Renal cortical epithelial cell (primary cell): ENCODE measurements at places on chromosomes 5 and 9. TPM values are rescaled to one million over a fixed set of nuclear protein-coding genes. Genes with fewer than 3 reads are reported as not detected.

DNA sequence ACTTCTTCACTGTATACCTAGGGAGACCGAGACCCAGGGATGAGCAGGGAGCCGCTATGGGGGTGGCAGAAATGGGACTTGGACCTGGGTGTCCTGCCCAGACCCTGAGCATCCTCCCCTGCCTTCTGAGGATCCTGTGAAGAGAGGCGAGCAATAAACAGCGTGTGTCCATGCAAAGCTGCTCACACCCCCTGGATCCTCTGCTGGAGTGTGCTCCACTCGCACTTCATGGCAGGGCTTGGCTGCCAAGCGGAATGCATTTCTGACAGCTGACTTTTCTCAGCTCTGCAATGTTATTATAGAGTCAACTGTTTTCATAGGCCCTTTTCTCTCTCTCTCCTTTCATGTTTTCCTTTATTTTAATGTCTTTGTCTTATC is 31.0 kb upstream of the ALDH1B1 start:
- no peak for DNase-seq

GRCh38 chr9:121721770-121722169 is 70.3 kb downstream of the DAB2IP start:
- DNase-seq: no peak

- DNase-seq: peak; percentile 62
Measured at GRCh38 chr5:94562327-94562971, 56.0 kb downstream of the KIAA0825 start.

GRCh38 chr5:132322266-132322665 is 28.1 kb downstream of the SLC22A4 start:
- no peak for DNase-seq

DNA sequence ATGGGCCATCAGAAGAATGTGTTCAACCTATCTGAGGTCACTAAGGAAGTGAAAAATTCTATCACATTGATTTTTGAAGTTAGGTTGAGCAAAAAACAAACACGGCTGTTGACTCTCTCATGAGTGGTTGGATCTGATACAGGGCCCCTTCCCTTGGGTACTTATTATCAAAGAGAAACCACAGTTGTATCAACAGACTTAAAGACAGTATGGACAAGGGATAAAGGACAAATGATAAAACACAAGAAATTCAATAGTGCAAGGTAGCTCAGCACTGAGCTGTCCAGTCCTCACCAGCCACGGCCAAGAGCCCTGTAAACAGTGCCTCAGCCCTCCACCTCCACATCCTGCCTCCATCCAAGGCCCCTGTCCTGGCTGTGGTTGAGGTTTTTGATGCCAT is 86.9 kb downstream of the UBE2QL1 start:
- DNase-seq: no peak

PRR7 gene
- total RNA-seq: 9.4 and 11.0 TPM in 2 replicates

FOXD1 gene
- total RNA-seq: 7.3 and 9.6 TPM in 2 replicates

GRCh38 chr5:65012301-65012892 is 243.7 kb downstream of the CWC27 start:
- no peak for DNase-seq

DNA sequence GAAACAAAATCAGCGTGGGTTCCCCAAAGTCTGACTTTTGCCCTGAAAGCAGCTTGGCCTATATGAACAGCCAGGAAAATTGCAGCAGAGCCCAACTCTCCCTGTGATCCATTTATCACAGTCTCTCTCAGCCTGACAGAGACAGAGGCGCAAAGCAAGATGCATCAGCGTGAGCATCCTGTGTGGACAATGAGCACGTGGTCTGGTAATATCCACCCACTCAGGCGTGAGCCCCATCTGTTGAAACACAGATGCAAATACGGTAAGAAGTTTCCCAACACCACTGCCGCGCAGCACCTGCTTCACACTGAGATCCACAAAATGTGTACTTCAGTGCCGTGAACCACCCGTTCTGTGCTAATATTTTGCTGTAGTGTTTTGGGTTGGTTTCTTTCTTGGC is 114.6 kb downstream of the MRPL36 start:
- DNase-seq: no peak

GRCh38 chr5:131250751-131251475 is 12.9 kb upstream of the CDC42SE2 start:
- DNase-seq: no peak

- no peak for DNase-seq
Measured at GRCh38 chr5:67467110-67467509, 270.5 kb upstream of the CD180 start.

DNA sequence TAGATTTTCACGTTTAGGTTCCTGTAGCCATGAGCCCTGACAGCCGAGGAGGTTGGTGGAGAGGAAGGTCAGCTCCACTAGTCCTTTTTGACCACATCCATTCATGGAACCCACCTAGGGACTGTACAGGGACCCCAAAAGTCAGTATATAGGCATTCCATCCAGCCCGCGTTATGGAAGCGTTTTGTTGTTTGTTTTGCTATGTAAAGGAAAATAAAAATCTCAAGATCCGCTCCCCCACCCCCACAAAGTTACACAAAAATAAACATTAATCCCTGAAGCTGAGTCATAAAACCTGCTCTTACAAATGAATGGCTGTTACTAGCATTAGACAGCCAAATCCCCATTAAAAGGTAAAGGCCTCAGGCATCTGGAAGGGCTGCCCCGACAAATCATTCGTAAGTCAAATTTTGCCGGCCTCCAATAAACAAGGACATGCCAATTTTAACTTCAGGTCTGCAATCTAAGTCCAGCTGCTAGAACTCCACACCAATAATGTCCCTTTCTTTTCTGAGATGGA is 292.9 kb downstream of the MED10 start:
- DNase-seq: no peak

DNA sequence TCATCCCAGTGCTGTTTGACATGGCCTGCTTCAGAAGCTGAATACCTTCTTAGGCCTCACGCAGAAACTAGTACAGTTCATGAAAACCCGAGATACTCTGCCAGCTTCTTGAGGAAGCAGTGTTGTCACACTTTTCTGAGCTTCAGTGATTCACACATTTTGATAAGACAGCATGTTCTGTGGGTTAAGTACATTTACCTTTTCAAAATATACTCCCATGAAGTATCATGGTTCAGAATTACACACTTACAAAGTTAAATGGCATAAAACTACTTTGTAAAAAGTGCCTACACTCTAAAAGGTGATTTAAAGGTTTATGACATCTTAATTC is 56.9 kb downstream of the VCAN start:
- peak; percentile 38 for DNase-seq

FAM174A gene
- total RNA-seq: 25.8 and 32.0 TPM in 2 replicates

- DNase-seq: no peak
Measured at GRCh38 chr5:15968993-15969392, 210.6 kb downstream of the MARCHF11 start.

DNA sequence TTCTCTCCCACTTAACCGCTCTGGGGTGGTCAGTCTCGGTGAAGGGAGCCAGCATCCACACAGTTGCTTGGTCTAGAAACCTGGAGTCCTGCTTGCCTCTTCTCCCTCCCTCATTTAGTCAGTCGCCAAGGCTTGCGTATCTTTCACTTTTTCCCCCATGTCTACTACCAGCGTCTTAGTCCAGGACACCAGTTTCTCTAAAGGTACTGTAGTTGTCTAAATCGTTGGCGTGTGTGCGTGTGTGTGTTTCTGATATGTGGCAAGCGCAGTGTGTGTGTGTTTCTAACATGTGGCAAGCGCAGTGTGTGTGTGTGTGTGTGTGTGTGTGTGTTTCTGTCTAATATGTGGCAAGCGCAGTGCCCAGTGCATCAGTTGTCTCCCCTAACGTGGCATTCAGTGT is 641 bp downstream of the ATP6V1G1 start:
- DNase-seq: no peak

DNA sequence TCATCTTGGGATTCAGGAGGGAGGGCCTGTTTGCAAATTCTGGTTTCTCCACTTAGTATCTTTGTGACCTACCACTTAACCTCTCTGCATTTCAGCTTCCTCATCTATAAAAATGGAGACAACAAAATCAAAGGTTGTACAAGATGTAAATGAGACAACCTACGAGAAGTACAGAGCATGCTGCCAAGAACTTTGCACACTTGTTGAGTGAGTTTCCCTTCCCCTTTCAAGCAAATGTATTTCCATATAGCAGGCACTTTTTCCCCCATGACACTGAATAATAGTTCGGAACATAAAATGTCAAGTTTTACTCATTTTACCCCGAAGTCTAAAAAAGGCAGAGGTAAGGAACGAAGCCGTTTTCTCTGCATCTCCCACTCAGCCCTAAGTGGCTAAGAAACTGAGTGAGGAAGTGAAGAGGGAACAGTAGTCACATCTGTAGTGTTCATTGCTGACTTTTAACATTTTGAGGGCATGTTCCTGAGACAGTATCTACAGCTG is 159.0 kb downstream of the TLE1 start:
- DNase-seq: no peak

DNA sequence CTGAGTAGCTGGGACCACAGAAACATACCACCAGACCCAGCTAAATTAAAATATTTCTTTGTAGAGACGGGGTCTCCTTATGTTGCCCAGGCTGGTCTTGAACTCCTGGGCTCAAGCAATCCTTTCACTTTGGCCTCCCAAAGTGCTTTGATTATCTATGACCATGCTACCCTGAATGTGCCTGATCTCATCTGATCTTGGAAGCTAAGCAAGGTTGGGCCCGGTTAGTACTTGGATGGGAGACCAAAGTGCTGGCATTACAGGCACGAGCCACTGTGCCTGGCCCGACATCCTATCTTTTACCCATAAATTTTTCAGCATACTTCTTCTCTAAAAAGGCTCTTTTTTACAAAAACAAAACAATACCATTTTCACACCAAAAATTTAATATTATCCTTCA is 137.0 kb upstream of the LRRTM2 start:
- DNase-seq: no peak

GRCh38 chr5:67149951-67150523 is 46.6 kb downstream of the CD180 start:
- peak; percentile 35 for DNase-seq

GRCh38 chr9:109916316-109916715 is 136.3 kb downstream of the PALM2AKAP2 start:
- no peak for DNase-seq

HMCN2 gene
- under 0.01 TPM in 1 of 2 replicates, not detected in the other for total RNA-seq

PCDHAC2 gene
- 1.0 and 1.1 TPM in 2 replicates for total RNA-seq

GRCh38 chr9:87243602-87244001 is 254.1 kb upstream of the DAPK1 start:
- DNase-seq: no peak

- DNase-seq: no peak
Measured at GRCh38 chr9:121656941-121657470, 5.6 kb downstream of the DAB2IP start.

GRCh38 chr9:126490871-126491567 is 122.7 kb upstream of the LMX1B start:
- peak; percentile 51 for DNase-seq

KIF24 gene
- total RNA-seq: 1.9 and 3.5 TPM in 2 replicates

DNA sequence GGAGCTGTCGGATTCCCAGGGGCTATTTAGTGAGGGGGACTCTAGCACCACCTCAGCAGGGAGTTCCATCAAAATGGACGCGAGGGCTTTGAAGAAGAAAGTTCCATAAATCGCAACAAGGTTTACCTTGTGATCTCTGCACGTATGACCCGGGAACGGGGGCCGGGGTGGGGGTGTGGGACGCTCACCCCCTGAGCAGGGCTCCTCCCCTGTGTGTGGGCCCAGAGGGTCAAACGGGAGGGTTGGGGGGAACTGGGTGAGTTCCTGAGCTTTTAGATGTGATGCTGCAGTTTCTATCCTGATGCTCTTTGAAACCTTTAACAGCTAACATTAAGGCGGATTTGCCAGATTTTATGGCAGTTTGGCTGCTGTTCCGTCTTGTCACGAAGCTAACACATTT is 18.9 kb upstream of the LRRC14B start:
- DNase-seq: no peak

GRCh38 chr9:130927338-130927737 is 11.7 kb downstream of the FIBCD1 start:
- DNase-seq: peak; percentile 33

DNA sequence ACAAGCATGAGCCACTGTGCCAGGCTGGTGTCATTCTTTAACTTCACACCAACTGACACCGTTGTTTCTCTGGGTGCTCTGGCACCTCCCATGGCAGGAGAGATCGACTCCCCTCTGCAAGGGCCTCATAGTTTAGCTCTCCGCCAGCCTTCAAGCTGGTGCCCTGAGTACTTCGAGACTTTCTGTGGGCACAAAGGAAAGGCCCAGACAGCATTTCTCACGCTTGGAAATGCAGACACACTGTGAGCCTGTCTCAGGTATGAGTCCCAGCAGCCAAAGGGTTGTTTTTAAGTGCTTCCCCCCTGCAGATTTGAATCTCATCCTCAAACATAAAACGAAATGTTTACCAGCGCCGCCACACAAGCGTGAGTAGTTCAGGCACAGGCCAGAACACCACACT is 11.1 kb upstream of the TCF7 start:
- DNase-seq: no peak

DNA sequence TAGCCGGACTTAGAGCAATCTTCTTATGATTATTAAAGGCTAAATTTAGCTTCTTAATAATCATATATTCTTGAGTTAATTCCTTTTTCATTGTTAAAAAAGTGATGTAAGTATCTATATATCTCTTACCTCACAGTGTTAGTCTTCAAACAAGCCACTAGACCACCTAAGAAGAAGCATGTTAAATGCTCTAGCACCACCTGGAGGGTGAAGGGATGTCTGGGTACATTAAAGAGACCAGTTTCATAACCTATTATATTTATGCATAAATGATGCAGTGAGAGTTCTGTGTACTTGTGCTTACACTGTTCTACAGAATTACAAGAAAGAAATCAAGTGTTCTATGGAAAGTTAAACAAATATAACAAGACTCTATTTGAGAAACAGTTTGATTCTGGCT is 55.9 kb upstream of the SLCO6A1 start:
- peak; percentile 67 for DNase-seq

DNA sequence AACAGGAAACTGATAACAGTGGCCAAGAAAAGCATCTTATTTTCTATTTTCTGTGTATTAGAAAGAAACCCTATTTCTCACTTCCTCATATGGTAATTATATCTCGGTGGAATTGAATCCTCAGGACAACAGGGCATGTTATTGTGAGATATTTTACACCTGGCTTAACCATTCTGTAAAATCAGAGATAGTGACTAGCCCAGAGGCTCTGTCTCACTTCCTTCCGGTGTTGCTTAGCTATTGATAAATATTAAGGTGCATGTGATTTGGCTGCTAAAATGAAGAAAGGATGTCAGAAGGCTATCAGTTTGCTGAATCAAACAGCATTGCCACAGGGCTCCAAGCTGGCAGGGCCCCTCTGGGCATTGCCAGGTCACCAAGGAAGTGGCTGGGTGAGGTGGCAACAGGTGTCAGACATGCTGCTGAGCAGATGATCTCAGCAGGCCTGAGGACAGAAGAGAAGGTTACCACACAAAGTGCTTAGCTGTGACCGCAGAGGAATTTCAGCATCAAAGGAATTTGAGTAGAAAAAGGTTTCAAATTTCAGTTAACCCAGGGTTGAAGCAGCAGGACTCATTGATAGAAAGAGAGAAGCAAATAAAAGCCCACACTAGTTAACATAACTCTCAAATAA is 330.7 kb downstream of the PDE4D start:
- DNase-seq: peak; percentile 96
